SJCRH30 (cell line): ENCODE measurements at places on chromosomes 16 and 17. TPM values are rescaled to one million over a fixed set of nuclear protein-coding genes. Genes with fewer than 3 reads are reported as not detected.

Gene TPSD1
- not detected in 2 replicates for total RNA-seq

Gene HOXB3
- 7.4 and 8.8 TPM in 2 replicates for total RNA-seq

Gene PRAC2
- 0.56 and 0.59 TPM in 2 replicates for total RNA-seq

Gene KRTAP4-1
- total RNA-seq, result not detected in 2 replicates

Gene CACNG5
- total RNA-seq, result 0.10 TPM in 1 of 2 replicates, not detected in the other

Gene ATP6V0A1
- 25.3 and 30.9 TPM in 2 replicates for total RNA-seq

Gene CCL3
- total RNA-seq, result not detected in 2 replicates

Gene RFWD3
- total RNA-seq, result 40.9 and 42.2 TPM in 2 replicates

Gene ACACA
- total RNA-seq, result 73.2 and 74.0 TPM in 2 replicates

DNA sequence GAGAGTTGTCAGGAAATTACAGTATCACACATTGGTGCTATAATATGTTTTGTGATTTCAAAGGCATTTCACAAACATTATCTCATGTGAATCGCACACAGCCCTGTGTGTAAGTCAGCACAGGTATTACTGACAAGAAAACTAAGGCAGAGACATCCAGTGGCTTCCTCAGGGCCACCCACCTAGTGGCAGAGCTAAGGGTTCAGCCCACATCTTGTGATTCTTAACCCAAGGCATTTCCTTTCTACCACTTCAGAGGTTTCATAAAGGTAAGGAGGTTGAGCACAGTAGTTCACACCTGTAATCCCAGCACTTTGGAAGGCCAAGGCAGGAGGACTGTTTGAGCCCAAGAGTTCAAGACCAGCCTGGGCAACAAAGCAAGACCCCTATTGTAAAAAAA is 58.2 kb downstream of the STX8 start:
- DNase-seq, result no peak
- H3K4me1 ChIP-seq, result no peaks in the 10 kb centered on the region; the same call in 1 of the 2 replicates
- H3K36me3 ChIP-seq, result no peaks in the 10 kb centered on the region
- no peak overlapping the region for H3K27ac ChIP-seq
- no peaks in the 10 kb centered on the region for H3K27me3 ChIP-seq

DNA sequence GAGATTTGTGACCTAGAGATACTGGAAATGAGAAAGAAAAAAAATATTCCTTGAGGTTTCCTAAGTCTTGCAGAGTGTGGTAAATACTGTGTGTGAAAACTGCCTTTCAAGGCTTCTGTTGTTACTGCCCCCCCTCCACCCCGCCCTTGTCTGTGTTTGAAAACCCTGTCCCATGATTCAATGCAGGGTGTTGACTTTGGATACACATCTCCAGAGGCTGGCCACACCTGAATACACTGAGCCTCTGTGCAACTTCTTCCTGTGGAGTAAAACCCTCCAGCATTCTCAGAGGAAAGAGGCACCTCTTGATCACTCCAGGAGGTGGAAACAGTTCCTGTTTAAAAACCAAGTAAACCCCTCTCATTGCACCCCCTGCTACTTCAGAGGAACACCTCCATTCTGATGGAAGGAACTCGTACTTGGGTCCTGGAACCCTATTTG is 123.0 kb upstream of the CACNG5 start:
- DNase-seq, result no peak
- H3K4me3 ChIP-seq, result no peak overlapping the region
- no peaks in the 10 kb centered on the region for H3K36me3 ChIP-seq
- H3K27ac ChIP-seq, result no peak overlapping the region

DNA sequence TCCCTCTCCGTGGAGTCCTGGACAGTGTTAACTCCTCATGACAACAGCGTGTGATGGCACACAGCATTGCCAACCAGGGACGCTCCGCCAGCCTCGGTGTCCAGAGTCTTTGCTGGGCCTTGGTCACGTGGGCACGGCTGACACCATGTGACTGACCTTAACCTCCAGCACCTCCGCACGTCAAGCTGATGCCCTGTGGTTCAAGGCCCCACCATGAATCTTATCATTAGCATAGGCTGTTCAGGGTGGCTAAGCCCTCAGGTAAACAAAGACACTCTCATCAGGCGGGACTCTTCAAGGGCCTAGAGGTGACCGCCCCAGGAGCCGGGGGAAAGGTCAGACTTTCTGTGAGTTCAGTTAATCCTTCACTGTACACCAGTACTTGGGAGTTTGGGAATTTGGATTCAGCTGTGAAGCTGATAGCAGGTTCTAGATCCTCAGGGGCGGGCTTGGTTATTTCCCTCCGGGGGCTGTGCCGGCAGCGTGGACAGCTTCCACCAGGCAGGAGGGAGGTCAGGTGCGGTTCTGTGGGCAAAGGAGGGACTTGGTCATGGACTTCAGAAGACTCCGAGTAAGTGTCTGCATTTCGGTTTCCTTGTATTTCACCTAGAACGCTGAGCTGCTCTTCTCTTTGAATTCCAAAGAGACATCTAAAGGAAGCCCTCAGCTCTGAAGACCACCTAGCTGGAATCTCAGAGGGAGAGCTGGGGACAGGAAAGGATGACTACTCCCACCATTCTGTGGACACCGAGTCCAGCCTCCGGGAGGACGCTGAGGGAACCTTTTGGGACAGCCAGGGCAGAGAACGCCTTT is 195.5 kb upstream of the CIBAR2 start:
- peak overlapping the region; percentile 90 for H3K27ac ChIP-seq
- H3K27me3 ChIP-seq, result no peaks in the 10 kb centered on the region
- peaks cover 48% of the 10 kb centered on the region for H3K4me1 ChIP-seq

GRCh38 chr16:20735490-20735889 is 6.1 kb downstream of the THUMPD1 start:
- no peaks in the 10 kb centered on the region for H3K4me1 ChIP-seq
- H3K27ac ChIP-seq, result no peak overlapping the region
- H3K4me3 ChIP-seq, result no peak overlapping the region
- DNase-seq, result no peak

- H3K4me3 ChIP-seq, result peak overlapping the region; percentile 94
- no peaks in the 10 kb centered on the region; the same call in 1 of the 2 replicates for H3K4me1 ChIP-seq
- no peaks in the 10 kb centered on the region for H3K27me3 ChIP-seq
- peak overlapping the region; percentile 33; the same call in 1 of the 2 replicates for H3K27ac ChIP-seq
- DNase-seq, result peak; percentile 49
- peaks cover 23% of the 10 kb centered on the region for H3K36me3 ChIP-seq
Measured at GRCh38 chr17:75047398-75048098, 523 bp downstream of the KCTD2 start.

DNA sequence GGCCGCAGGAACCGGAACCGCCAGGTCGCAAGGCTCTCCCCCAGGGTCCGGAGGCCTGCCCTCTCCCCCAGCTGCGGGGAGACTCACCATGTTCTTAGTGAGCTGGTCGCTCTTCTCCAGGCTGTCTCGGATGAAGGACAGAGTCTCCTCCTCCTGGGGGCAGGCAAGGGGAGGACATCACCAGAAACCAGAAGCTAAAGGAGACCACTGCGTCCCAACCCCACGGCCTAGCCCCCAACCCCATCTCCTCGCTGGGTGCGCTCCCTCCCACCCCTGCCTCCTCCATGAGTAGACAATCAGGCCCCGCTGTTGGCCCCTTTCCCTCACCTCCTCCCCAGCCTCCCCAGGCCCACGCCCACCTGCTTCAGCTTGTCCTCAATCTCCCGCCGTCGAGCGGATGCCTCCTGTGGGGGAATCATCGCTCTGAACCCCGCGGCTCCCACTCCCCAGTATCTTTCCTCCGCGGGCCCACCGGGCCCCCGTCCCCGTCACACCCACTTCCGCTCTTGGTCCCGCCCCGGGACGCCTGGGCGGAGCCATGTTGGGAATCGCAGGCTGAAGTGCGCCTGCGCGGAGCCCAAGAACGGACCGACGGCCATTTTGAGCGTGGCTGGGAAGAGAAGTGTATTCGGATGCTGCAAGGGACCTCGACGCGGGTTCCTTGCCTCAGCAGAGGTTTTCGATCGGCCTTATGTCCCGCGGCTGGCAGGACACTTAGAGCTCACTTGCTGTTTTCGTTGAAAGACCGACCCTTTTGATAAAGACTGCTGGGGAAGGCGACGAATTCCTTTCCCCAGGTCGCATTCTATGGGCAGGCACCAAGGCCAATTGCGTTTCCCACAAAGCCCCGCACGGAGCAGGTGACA is at the start of gene EXOC7:
Gene EXOC7, minus strand, starts transcription at position 514 of the 866 bp plus-strand sequence. Its CDS starts 95 bp downstream, at position 419.
- peak within 1 kb of the TSS; percentile 65 for H3K27ac ChIP-seq
- DNase-seq, result peak; percentile 95
- H3K4me3 ChIP-seq, result peak within 1 kb of the TSS; percentile 66
- H3K27me3 ChIP-seq, result no peaks in the 10 kb centered on the region
- H3K36me3 ChIP-seq, result peaks cover 26% of the 10 kb centered on the region
- H3K4me1 ChIP-seq, result peaks cover 25% of the 10 kb centered on the region

GRCh38 chr16:48810436-48810802 is 200.4 kb upstream of the N4BP1 start:
- no peak for DNase-seq
- no peaks in the 10 kb centered on the region for H3K36me3 ChIP-seq
- no peaks in the 10 kb centered on the region for H3K4me1 ChIP-seq

- no peak for DNase-seq
- H3K4me3 ChIP-seq, result no peak overlapping the region
- no peaks in the 10 kb centered on the region for H3K36me3 ChIP-seq
- no peaks in the 10 kb centered on the region for H3K27me3 ChIP-seq
- peaks cover 25% of the 10 kb centered on the region for H3K4me1 ChIP-seq
Measured at GRCh38 chr16:4087990-4088577, 28.2 kb downstream of the ADCY9 start.

DNA sequence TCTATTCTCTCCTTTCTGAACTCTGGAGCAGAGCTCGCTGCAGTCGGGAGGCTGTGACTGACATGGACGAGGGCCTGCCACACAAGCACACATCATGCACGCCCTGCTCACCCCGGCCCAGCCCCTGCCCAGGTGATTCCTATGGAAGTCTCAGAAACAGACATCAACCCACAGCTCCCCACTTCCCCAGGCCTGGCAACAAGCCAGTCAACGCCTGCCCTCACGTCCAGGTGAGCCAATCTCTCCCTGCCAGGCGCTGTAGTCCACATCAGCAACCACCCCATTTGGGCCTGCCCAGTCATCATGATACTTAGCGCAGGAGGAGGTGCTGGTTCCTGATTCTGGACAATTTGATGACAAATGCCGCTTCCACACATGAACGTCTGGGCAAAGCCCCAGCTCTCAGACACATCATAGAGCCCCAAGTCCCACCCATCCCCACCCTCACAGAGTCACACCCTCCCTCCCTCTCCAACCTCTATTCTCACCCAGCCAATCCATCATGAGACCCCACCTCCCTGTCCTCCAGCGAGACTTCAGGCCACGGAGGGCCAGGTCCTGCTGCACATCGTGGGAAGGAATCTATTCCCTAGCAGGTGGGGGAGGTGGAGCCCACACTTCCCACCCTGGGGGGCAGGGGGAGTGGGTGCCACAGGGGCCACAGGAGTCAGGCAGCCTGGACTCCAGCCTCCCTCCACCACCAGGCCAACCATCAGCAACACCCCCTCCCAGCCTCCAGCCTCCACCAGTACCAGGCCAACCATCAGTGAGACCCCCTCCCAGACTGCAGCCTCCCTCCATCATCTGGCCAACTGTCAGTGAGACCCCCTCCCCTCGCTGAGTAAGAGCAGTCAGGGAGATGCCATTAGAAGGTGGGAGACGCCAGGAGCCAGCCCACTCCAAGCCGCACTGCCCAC is 33.7 kb upstream of the GSG1L start:
- H3K4me3 ChIP-seq, result no peak overlapping the region
- no peaks in the 10 kb centered on the region for H3K4me1 ChIP-seq
- DNase-seq, result no peak
- no peak overlapping the region for H3K27ac ChIP-seq

- H3K36me3 ChIP-seq, result peaks cover 51% of the 10 kb centered on the region
- no peaks in the 10 kb centered on the region for H3K4me1 ChIP-seq
- H3K4me3 ChIP-seq, result no peak overlapping the region
- no peak overlapping the region for H3K27ac ChIP-seq
- no peaks in the 10 kb centered on the region for H3K27me3 ChIP-seq
- DNase-seq, result no peak
Measured at GRCh38 chr17:76090517-76091129, 11.6 kb downstream of the ZACN start.

DNA sequence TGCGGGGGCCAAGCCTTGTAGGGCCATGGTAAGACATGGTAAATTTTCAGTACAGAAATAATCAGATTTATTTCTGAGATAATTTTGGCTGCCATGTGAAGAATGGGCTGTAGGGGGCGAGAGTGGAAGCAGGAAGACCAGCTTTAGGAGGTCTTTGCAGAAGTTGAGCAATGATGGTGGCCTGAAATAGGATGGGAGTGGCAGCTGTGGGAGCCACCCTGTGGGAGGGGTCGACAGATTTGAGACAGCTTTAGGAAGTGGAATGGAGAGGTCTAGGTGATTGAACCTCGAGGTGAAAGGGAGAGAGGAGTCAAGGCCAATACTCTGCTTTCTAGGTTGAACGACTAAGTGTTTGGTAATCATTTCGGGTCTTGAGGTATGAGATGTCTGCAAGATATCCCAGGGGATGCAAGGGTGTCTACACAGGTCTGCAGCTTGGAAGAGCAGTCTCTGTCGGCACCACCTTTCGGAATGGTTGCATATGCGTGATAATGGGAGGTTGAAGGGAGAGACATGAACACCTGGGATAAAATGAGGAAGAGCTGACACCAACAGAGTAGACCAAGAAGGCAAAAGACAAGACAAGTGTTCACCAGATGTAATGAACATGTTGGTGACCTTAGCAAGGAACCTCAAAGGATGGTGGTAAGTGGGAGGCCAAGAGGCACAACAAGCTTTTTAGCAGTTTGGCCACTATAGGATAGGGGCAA is 4.2 kb upstream of the ATXN7L3 start:
- peak; percentile 63 for DNase-seq
- no peak overlapping the region for H3K4me3 ChIP-seq
- peaks cover 4% of the 10 kb centered on the region; the same call in 1 of the 2 replicates for H3K4me1 ChIP-seq
- H3K27ac ChIP-seq, result no peak overlapping the region

DNA sequence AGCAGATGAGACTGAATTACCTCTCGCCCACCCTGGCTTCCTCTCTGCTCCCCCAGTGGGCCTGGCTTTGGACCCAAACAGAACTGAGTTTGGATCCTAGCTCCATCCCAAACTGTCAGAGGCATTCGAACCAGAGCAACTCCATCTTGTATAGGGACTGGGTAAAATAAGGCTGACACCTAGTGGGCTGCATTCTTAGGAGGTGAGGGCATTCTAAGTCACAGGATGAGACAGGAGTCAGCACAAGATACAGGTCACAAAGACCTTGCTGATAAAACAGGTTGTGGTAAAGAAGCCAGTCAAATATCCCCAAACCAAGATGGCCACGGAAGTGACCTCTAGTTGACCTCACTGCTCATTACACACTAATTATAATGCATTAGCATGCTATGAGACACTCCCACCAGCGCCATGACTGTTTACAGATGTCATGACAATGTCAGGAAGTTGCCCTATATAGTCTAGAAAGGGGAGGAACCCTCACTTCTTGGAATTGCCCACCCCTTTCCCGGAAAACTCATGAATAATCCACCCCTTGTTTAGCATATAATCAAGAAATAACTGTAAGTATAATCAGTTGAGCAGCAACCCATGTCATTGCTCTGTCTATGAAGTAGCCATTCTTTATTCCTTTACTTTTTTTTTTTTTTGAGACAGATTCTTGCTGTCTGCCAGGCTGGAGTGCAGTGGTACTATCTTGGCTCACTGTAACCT is 44.4 kb downstream of the LYRM1 start:
- H3K27me3 ChIP-seq, result no peaks in the 10 kb centered on the region
- no peak overlapping the region for H3K27ac ChIP-seq
- no peak for DNase-seq
- H3K36me3 ChIP-seq, result no peaks in the 10 kb centered on the region
